Esophagus mucosa (tissue), 1 donor: ENCODE measurements at places on chromosomes 7 and 10.

GRCh38 chr10:77463967-77464745 is 173.5 kb downstream of the KCNMA1 start:
- no peak for ATAC-seq

DNA sequence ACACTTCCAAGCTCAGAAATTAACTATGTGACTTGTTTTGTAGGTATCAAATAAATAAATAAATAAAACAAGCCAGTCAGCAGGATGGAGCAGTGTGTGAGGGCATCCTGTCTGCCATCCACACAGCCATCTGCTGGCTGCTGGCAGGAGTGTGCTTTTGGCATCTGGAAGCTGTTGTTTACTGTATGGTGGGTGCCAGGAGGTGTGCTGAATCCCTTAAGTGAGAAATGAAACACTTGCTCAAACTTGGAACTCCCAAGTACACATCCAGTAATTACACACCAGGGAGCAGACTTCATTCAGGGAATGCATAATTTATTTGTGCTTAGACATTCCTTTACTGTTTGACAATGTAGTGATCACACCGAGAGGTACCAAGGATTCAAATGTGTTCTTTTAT is 16.9 kb upstream of the TAX1BP1 start:
- no peak for ATAC-seq

GRCh38 chr7:34153656-34154270 is 248.4 kb downstream of the BMPER start:
- ATAC-seq, result no peak

DNA sequence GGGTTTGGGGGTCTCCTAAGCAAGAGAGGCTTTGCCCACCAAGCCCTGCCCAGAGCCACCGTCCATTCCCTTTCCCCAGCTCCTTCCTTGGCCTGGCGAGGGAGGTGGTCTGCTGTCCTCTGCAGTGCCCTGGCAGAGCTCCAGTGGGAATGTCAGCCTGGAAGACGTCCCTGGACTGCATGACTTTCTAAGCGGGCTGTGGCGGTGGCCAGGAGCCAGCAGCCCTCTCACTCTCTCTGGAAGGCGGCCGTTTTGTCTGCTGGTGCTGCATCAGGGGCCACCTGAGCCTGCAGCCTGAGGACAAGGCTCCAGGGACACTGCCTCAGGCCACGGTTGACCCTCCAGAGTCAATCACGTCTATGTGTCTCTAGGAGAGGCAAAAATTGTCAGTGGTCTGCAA is 271.0 kb downstream of the SKAP2 start:
- ATAC-seq, result no peak

DNA sequence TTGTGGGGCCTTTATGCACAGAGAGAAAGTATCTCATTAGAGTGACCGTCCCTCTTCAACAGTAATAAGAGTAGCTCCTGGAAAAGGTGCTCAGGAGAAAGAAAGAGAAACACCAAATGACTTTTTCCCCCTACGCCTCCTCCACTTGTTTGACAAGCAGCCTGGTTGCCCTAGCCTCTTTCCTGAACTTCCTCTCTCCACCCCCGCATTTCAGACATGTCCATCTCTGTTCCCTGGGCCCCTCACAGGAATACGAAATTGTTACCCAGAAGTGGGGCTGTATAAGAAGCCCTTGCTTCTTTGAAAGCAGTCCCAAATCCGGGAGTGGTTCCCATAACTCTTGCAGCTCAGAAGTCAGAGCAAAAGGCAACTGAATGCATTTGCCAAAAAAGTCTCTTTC is 119.6 kb upstream of the ADO start:
- no peak for ATAC-seq
